T1000 (cell line): ENCODE measurements at places on chromosomes 1 and 21.

GRCh38 chr21:35737899-35738346, 322.4 kb downstream of the SETD4 start:
- no peak for DNase-seq

- DNase-seq = no peak
These were observed 63.0 kb downstream of the DPT start for GRCh38 chr1:168665975-168666374.

- DNase-seq = no peak
These were observed 34.2 kb downstream of the KCNQ4 start for GRCh38 chr1:40817791-40818263.

DNA sequence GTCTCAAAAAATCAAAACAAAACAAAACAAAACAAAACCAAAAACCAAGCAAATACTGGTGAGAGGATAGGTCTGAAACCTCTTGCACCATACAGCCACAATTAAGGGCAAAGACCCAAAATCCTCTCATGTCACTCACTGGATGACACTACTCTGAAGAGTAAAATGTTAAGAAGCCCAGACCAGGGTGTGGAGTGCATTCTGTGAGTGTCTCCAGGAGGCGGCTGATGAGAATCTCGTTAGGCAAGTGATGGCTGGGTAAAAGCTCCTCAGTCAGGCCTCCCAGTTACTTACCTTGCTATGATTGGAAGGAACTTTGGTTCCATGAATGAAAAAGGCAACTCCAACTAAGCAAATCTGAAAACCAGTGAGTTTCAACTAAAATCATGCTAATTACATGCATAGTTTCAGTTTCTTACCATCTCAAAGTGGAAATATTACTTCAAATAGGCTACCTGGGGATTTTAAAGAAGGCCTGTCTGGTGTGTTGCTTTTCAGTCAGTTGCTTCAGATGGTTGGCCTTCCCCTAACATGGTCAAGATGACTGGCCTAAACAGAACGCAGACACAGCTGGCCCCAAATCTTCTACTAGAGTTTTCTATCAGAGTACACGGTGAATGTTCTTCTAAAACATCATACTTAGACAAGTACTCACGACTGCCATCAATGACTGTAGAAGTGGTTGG, 95.1 kb downstream of the KIAA0319L start:
- DNase-seq = no peak

DNA sequence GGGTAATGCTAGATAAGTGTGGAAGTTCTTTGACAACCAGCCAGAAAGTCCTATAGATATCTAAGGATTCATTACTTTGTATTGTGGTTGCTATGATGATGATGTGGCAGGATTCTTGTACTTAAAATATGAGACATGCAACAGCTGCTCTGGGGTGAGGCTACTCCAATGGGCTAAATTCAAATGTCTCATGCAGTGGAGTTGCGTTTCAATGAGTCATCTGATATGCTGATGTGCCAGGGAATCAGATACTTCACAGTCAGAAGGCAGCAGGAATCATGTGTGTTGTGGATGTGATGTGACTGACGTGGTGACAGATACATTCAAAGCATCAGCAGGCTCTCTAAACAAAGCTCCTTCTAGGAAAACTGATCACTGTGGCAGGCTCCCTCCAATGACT, 66.5 kb downstream of the TSEN15 start:
- DNase-seq = peak; percentile 61
